ENCODE measurements at places on chromosomes 2 and 18.

DNA sequence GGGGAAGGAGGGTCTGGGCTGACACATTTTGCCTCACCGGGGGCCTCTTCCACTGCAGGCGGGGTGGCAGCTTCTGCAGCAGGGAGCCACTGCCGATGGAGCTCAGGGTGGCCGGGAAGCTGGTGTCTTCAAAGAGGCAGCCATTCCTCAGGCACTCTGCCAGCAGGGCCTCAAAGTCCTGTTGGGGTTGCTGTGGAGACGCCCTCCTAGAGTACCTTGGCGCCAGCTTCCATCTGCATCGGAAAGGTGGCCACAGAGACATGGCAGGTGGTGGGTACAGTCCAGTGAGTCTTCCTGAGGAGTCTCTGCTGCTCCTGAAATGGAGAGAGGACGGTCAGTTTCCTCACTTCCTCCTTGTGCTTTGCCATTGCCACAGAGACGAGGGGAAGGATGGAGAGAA, 12.1 kb downstream of the CAPN14 start:
- DNase-seq, result no peak

DNA sequence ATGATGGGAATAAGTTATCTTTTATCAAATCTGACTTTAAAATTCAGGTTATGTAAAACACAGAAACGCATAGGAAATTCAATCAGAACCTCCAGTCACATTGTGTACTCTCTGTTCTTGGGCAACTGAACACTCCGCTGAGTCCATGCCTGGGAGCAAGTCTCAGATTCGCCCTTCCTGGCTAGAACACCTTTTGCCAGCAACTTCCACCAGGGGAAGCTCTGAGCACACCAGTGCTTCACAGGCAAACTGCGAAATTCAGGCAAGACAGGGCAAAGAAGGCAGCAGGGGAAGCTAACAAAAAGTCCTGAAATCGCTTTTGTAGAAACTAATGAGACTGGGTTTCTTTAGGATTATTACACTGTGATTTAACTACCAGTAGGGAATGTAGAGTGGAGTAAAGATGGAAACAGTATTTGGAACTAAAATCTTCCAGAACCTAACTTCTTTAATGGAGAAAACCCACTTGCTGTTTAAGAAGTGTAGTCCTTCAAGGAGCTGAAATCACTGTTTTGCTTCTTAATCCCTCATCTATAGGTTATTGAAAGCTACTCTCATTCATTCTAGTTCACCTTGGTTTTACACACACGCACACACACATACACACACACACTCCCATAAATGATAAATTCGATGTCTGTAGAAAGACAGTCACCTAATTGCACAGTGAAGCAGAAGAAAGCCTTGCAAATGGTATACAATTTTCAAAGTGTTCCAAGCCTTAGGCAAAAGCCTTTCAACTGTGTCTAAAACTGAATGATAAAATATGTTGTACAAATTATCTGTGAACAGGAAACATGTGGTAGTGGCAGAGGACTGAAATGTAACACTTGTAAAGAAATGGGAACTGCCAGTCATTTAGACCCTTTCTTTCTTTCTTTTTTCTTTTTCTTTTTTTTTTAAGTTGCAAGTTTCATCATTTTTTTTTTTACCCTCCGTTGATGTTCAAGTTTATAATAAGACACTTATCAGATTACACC, 214.5 kb downstream of the TMEM182 start:
- DNase-seq, result peak; percentile 57

- DNase-seq, result no peak
Measured at GRCh38 chr2:186570604-186571003, 19.3 kb upstream of the ITGAV start.

DNA sequence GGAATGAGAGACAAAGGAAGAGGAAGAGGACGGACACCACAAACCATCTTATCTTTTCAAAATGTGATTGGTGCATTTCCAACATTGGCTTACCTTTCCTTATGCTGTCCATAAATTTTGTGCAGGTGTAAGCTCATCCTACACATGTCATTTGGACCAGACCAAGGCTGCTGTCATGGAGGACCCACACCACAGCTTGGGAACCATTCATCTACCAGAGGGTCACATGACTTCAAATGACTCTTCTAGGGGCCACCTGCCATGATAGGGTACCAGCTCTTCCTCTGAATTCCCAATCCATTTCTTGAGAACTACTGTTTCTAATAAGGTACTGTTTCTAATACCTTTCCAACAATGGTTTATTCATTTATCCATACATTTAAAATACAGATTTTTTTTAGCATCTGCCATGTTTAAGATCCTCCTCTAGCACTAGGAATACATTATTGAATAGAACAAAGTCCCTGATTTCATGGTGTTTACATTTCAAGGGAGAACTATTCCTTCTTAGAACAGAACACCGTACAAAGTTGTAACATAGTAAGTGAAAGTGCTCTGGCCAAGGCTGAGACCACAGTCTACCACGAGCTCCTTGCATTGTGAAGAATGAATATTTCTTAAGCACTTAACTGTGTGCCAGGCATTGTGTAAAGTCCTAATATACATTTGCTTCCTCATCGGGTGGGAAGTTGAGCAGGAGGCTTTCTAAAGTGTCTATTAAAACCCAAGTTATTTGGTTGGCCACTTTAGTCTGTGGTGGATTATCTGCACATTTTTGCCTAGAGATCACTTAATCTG, 246.1 kb upstream of the FN1 start:
- no peak for DNase-seq

- DNase-seq, result no peak
Measured at GRCh38 chr2:229339618-229340017, 68.5 kb upstream of the PID1 start.

DNA sequence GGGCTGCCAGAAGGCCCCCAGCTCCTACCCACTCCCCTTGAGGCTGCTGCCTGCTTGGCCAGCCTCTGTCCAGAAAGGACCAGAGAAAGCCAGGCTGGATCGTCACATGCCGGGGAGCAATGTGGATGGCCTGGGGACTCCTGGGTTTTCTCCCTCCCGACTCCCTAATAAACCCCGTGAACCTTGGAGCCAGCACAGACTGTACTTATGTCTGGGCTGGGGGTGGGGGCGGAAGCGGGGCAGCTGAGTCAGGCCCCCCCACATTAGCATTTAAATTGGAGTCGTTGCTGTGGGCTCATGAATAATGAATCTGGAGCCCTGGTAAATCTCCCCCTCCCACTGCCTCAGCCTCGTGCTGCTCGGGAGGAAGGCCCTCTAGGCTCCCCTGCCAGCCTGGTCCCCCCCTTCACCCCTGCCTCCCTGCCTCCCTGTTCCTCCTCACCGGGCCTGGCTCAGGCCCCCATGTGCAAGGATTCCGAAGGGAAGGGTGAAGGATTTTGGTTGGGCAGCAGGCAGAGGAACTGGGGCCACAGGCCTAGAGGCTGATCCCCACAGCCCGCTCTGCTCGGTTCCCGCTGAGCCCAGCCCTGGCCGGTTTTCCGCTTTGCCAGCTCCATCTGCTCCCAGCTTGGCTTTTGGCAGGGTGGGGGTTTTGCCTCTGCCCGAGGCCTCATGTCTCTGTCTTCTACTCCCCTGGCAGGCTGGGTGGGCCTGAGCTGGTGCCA, 7.3 kb upstream of the ASIC4 start:
- no peak for DNase-seq

DNA sequence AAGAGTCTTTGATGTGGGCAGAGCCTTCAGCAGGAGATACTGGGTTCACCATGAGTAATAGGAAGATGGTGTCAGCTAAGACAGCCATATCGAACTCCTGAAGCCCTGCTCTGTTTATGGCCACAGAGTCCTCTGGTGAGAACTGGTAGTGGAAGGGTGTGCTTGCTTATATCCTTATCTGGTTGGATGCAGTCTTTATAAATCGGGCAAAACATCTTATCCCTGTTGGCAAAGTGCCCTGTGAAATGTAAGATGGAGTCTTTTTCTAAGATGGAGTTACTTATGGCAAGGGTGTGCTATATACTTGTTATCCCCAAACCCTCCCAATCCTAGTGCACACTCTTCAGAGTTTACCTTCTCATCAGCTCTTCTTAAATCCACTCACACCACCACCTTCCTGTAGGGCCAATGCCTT, 190.8 kb upstream of the PARD3B start:
- DNase-seq, result no peak

DNA sequence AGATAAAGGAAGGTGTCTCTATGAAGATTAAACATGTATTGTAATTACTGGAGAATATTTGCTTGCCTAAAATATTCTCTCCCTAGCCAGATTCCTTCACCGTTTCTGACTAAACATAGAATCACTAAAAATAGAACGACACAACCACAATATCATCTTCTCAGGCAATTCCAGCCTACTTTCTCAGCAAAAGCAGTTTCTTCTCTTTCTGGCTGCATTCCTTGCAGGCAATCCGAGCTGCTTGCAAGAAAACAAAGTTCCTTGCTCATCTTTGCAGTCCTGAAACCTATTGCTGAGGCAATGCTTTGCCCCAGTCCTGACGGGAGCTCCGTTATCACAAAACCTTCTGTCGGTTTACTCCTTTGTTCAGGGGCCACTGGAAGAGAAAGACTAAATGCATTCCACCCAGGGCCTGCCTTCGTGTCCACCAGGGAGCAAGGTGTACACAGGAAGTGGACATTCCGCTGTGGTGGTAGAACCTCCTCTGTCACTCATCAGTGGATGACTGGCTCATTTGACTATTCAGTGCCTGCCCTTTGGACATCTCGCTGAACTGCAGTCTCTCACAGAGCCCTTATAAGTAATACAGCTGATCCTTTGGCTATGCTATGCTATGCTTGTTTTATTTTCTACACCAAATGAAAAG, 239.2 kb upstream of the DOK6 start:
- no peak for DNase-seq

- no peak for DNase-seq
Measured at GRCh38 chr18:79746730-79747129, 51.0 kb upstream of the KCNG2 start.

DNA sequence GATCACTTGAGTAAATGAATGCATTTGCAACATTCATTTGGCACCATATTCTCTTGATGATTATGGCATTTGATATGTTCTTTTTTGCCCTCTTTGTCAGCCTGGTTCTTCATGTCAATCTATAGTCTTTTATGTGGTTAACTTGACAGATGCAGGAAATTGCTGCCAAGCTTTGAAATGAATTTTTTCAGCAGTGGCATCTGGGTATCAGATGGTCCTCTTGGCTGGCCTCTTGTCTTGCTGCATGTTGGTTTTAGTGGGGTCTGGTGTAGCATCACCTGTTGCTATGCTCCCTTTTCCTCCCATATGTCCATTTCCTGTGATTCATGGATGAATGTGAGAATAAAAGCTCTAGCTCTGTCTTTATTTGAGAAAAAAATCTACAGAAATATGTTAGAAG, 119.9 kb downstream of the DPP4 start:
- no peak for DNase-seq

- DNase-seq, result no peak
Measured at GRCh38 chr2:204573221-204573620, 27.9 kb downstream of the PARD3B start.

DNA sequence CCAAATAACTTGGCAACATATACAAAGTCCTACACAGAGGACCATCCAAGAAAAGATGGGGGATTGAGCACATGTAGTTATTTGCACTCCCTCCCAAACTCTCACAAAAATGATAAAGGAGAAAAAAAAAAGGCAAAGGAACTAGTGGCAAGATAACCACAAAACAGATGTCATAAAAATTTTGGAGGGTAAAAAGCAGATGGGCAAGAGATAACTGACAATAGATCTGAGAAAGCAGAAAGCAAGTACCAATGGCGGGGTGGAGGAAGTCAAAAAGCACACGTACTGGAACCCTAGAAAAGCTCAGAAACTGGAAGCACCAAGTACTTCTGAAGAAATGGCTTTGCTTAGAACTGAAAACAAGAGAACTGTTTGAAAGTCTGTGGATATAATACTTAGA, 82.0 kb downstream of the WDPCP start:
- peak; percentile 73 for DNase-seq

DNA sequence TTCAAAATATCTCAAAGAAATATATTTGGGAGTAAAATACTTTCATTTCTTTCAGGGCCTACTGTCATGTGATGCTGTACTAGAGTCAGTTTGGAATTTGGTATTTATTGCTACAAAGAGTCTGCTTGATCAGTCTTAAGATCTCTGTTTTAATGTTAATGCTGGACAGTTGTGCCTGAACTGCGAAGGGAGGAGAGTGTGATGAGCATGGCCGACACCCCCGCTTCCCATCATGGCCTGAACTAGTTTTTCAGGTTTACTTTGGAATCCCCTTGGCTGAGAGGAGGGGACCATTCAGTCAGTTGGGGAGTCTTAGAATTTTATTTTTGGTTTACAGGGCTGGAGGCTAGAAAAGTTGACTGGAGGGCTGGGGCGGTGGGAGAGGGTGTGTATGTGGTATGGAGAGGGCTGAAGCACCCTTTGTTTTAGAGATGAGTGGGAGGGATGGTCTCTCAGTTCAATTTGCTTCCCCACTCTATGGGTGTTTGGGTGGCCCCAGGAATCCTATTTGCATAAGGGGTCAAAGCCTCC, 20.9 kb upstream of the TEX44 start:
- no peak for DNase-seq

DNA sequence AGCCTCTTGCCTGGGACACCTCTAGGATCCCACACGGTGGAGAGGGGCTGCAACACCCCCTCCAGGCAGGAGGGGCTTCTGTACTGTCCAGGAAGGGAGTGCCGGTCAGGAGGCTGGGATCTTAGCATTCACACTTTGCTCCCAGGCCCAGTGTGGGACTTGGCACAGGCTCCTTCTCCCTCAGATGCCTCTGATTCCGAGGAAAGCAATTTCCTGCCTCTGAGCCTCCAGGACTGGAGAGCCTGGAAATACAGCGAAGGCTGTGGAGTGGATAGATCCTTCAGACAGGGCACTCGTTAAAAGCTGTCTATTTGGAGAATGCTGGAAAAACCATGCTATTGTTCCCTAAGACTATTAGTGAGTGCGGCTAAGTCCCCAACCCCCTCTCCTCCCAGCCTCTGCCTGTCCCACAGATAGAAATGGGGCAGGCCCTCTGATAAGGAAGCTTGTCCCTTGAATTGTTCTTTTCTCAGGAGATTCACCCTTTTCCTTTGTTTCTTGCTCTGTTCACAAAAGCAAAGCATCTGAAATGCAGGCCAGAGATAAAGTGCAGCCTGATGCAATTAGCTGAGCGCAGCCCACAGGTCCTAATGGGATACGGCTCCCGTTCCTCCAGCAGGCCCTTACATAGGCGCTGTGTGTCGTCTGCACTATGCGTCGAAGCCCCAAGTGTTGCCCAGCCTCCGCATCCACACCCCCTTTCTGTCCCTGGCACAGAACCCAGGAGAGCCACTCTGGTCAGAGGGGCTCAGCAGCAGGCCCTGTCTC, 252.2 kb downstream of the KLHL29 start:
- no peak for DNase-seq

DNA sequence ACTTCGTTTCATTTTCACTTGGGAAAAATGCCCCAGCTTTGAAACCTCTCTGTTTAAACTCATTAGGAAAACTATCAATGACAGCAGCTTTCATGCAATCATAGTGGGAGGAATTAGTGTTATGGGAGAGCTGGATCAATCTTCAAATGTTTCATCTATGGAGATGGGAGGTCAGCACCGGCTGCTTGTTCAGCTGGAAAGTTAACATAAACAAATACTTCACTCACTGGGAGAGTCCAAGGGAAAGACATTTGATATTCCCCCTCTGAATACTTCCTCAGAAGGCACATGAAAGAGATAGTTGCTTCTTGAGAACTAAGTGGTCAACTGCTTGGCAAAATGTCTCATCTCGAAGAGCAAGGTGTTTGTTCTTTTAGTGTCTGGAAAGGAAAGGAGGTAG, 7.3 kb downstream of the LYPD1 start:
- DNase-seq, result no peak

All from KBM-7 (cell line).